Activated naive CD8-positive, alpha-beta T cell treated with anti-CD3 and anti-CD28 coated beads, Interleukin-2, amount 10 ng/mL, durations not matched to agents 7 days and 5 days (primary cell): ENCODE measurements at places on chromosomes 7 and 10. TPM values are rescaled to one million over a fixed set of nuclear protein-coding genes. Genes with fewer than 3 reads are reported as not detected.

DNA sequence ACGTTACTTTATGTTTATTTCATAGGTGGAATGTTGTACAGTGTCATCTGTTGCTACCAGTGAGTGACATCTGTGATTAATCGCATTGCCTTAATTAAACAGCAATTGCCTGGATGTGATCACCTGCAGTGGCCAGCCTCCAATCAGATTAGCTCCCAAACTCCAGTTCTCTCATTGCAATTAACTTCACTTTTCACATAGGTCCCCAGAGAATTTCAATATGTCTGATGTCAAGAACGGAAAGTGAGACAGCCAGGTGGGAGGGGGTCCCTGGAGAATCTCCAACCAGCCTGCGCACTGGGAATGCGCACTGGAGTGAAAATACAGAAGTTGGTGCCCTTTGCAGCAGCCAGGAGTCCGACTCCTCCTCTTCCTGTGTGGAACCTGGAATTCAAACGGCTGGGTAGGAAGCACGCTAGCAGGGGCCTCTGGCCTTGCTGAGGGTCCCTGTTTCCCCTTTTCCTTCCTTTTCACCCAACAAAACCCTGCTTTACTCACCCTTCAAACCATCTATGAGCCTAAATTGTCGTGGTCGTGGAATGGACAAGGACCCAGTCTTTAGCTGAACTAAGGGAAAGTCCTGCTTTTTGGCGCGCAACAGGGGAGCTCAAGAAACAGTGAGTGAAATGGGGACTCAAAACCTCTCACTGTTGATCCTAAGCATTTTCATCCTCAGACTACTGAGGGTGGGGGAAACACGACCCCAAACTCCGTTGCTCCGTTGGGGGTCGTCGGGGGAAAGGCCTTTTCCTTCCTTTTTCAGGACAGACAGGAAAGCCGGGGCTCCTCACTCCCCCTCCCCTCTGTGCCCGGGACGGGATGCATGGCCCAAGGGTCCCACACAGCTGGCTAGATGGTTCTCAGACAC, 1355.5 kb upstream of the LRRTM3 start:
- no peaks in the 10 kb centered on the region for H3K4me1 ChIP-seq
- DNase-seq: no peak
- no peaks in the 10 kb centered on the region for H3K36me3 ChIP-seq

GRCh38 chr7:17130281-17131059, 168.0 kb upstream of the AHR start:
- H3K27me3 ChIP-seq: no peaks in the 10 kb centered on the region
- peaks cover 32% of the 10 kb centered on the region for H3K4me1 ChIP-seq
- peak overlapping the region; percentile 68 for H3K27ac ChIP-seq
- H3K36me3 ChIP-seq: peaks cover 22% of the 10 kb centered on the region
- DNase-seq: no peak

DNA sequence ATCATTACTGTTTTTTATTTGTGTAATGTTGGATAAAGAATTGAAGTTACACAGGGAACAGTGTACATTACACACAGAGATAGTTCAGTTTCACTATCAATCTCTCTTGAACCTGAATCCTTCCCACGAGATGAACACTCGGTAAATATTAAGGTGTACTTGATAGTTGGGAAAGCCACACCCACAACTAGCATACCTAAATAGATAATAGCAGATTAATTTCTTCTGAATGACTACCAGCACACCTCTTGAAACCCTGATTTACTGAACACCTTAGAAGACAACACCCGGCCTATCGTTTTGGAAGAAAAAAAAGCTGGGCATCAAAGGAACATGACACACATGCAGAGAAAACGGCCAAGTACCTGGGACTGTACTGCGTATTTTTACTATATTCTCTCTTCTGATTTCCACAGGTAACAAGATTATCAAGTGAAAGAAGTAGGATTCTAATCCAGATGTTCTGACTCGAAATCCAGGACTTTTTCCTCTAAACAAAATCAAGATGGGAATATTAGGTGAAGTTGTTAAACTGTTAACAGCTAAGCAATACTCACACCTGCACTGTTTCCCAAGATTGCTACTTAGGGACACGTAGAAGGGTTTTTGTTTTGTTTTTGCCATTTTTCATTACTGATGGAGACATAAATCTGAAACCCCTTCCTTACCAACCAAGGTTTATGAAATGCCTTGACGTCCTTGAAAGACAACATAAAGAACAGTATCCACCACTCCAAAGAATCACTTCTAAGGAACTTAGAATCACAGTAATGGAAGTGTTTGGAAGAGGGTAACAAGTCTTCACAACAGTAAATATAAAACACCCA, 1.0 kb downstream of the CCDC186 start:
- peak overlapping the region; percentile 99 for H3K27ac ChIP-seq
- peaks cover 24% of the 10 kb centered on the region for H3K4me1 ChIP-seq
- peaks cover 19% of the 10 kb centered on the region for H3K27me3 ChIP-seq
- H3K4me3 ChIP-seq: peak overlapping the region; percentile 99
- no peak for DNase-seq
- peaks cover 23% of the 10 kb centered on the region for H3K36me3 ChIP-seq

DNA sequence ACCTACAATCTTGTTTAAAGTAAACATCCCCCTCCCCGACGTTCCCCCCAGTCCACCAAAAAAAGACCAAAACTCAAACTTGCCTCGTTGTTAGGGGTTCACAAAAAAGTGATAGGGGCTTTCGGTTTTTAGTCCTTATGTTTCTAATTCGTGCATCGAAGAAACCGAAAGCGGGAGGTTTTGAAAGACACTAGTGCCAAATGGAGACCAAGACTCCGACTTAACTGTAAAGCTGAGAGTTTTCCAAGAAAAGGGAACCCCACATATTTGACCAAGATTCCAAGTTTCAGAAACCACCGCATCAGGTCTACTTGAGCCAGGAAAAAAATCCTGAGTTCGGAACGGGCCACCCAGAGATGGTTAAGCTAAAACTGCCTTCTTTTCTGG, 534 bp downstream of the PSMA2 start:
- H3K27me3 ChIP-seq: no peaks in the 10 kb centered on the region
- peaks cover 46% of the 10 kb centered on the region for H3K4me1 ChIP-seq
- peak overlapping the region; percentile 99 for H3K4me3 ChIP-seq
- H3K27ac ChIP-seq: peak overlapping the region; percentile 99
- DNase-seq: no peak

DNA sequence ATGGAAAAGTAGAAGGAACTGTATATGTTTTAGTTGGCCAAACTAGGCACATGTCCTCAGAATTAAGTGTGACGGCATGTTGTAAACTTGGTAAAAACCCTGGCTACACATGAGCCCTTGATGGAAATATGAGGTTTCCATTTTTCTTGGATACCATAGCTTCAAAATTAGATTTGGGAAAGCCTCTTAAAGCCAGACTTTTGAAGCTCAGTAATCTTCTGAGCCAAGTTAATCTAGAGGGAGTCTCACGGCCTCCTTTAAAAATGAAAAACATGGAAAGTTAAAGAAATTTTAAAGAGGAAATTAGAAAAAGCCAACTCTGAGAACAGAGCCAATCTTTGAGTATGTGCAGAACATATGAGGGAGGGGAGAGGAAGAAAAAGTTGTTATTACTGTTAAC, 376.0 kb downstream of the CTNNA3 start:
- H3K27me3 ChIP-seq: no peaks in the 10 kb centered on the region
- no peaks in the 10 kb centered on the region for H3K36me3 ChIP-seq
- H3K4me3 ChIP-seq: no peak overlapping the region
- DNase-seq: no peak
- H3K4me1 ChIP-seq: no peaks in the 10 kb centered on the region
- no peak overlapping the region for H3K27ac ChIP-seq

DNA sequence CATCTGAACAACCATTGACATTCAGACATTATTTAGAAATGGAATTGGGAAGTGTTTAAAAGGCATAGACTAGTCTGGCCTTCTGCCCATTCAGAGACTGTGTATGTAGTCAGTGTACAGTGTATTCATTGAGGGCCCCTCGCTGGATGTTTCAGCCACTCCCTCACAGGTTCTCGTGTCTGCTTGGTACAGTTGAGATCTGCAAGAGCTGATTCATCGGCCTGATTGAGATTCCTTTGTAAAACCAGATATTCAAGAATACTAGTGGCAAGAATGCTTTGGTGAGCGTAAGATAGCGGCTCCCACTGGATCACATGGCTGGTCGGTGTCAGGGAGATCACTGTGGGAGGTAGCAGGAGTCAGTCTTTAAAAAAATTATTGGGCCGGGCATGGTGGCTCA, 119.5 kb downstream of the TCF7L2 start:
- H3K27me3 ChIP-seq: peaks cover 4% of the 10 kb centered on the region
- H3K4me1 ChIP-seq: no peaks in the 10 kb centered on the region
- no peak overlapping the region for H3K4me3 ChIP-seq

DNA sequence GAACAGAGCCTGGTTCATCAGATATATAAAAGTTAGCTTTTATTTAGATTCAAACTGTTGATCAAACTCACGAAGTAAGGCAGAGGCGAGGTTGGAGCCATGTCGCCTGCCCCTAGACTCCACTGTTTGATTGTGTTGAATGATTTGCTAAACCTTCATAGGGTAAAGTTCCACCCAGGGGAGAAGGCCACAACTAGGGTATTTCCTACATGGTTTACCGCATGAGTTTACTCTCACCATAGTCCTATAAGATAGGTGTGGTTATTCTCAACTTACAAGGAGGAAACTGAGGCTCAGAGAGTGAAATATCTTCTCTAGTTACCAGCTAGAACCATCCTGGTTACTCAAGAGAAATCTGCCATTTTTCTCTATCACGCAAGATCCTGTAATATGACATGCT, 31.8 kb downstream of the ARHGAP22 start:
- H3K36me3 ChIP-seq: no peaks in the 10 kb centered on the region
- H3K4me3 ChIP-seq: no peak overlapping the region
- no peak overlapping the region for H3K27ac ChIP-seq
- no peak for DNase-seq
- H3K27me3 ChIP-seq: peaks cover 16% of the 10 kb centered on the region

AUTS2 gene
- 17.5 TPM for total RNA-seq

DNA sequence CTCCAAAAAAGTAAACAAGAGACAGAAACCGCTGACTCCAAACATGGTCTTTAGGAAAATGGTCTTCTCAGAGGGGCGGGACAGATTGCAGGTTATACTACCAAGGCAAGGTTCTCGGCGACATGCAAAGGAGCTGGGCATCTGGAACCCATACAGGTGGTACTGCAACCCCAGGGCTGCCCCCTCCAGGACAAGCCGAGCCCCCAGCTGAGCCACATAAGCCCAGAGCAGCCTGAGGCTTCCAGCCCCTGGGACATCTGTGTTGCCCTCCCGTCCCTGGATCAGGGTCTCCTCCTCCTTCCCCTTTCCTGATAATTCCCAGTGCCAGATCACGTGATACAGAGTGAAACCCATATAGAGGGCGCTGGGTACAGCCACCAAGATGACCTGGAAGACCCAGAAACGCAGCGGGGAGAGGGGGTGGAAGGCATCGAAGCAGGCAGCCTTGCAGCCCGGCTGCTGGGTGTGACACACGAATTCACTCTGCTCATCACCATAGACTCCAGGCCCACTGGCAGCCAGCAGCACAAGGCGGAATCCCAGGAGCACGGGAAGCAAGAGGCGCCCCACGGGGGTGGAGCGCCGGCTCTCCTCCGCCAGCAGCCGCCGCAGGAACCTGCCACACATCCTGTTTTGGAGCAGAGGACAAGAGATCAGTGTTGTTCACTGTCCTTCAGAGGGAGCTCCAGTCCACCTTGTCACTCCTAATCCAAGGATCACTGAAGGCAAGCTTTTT, at the start of gene GJC3:
TSS of gene GJC3 (minus strand) at position 627 of the 736 bp plus-strand sequence. CDS start at position 627, 0 bp downstream.
- peaks cover 17% of the 10 kb centered on the region for H3K27me3 ChIP-seq
- peak within 1 kb of the TSS; percentile 63 for H3K27ac ChIP-seq
- no peaks in the 10 kb centered on the region for H3K36me3 ChIP-seq
- peak; percentile 64 for DNase-seq
- H3K4me3 ChIP-seq: peak within 1 kb of the TSS; percentile 75

GRCh38 chr10:121956111-121957061, 18.6 kb downstream of the NSMCE4A start:
- H3K4me1 ChIP-seq: no peaks in the 10 kb centered on the region
- DNase-seq: no peak
- peaks cover 15% of the 10 kb centered on the region for H3K36me3 ChIP-seq
- no peaks in the 10 kb centered on the region for H3K27me3 ChIP-seq

SOSTDC1 gene
- total RNA-seq: not detected

CNOT4 gene
- total RNA-seq: 25.8 TPM

IKZF1 gene
- total RNA-seq: 383 TPM

CDC14C gene
- total RNA-seq: not detected
